ENCODE measurements at places on chromosomes 1 and 21.

- no peak for DNase-seq
Observed at GRCh38 chr1:235176486-235176885, 15.4 kb upstream of the RBM34 start.

GRCh38 chr1:206725109-206725963 is 40.6 kb downstream of the MAPKAPK2 start:
- DNase-seq, result no peak

- no peak for DNase-seq
Observed at GRCh38 chr1:26302733-26303405, 3.6 kb downstream of the UBXN11 start.

- no peak for DNase-seq
Observed at GRCh38 chr1:110523011-110523410, 4.0 kb upstream of the KCNA10 start.

DNA sequence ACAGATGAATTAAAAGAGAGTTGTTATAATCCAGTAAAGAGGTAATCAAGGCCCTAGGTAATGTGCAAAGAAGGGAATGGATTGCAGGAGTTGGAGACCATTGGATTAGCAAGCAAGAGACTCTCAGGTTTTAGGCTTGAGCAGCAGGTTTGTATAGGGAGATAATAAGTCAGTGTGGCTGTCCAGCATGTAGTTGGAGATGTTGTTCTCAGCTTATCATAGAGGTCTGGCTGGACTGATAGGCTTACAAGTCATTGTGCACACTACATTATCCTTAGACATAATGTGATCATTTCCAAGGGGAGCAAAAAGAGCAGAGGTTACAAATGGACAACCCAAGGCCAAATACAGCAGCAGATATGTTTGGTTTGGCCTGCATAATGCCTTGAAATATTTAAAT is 45.9 kb upstream of the SAMD13 start:
- no peak for DNase-seq

- DNase-seq, result no peak
Observed at GRCh38 chr1:225842788-225843425, 33.0 kb downstream of the EPHX1 start.

DNA sequence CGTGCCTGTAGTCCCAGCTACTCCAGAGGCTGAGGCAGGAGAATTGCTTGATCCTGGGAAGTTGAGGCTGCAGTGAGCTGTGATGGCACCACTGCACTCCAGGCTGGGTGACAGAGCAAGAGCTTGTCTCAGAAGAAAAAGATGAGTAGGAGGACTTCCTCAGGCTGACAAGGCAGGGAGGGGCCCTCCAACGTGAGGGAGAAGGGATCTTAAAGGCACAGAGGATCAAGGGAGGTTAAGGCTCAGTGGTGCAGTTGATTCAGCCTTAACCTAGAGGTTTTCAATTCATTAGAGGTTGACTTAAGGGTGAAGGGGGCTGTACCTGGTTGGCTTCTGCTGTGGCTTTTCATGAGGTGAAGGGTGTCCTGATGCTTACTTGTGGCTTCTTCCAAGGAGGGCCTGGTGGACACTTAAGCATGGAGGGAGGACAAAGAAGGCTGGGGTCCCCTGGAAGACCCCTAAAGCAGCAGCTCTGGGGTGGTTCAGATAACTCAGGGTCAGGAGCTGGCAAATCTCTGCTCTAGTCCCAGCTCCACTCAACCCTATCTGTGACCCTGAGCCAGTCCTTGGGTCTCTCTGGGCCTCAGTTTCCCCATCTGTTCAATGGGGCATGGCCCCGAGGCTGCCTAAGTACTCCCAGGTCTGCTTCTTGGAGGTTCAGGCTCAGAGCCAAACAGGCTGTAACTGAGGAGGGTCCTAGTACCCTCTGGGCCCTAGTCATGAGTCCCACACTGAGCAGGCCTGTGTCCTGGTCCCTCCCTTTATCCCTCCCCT is 6.3 kb downstream of the EXTL1 start:
- no peak for DNase-seq

DNA sequence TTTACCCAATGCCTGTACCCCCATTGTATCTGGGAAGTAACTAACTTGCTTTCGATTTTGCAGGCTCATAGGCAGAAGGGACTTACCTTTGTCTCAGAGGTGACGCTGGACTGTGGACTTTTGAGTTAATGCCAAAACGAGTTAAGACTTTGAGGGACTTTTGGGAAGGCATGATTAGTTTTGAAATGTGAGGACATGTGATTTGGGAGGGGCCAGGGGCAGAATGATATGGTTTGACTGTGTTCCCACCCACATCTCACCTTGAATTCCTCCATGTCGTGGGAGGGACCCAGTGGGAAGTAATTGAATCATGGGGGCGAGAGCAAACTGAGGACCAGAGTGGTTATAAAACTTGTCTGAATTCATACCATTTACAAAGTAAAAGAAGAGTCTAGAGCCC is 77.1 kb upstream of the HOOK1 start:
- no peak for DNase-seq

GRCh38 chr1:63203641-63204040 is 118.7 kb upstream of the FOXD3 start:
- DNase-seq, result no peak

- DNase-seq, result no peak
Observed at GRCh38 chr1:21721295-21721985, 52.3 kb upstream of the RAP1GAP start.

DNA sequence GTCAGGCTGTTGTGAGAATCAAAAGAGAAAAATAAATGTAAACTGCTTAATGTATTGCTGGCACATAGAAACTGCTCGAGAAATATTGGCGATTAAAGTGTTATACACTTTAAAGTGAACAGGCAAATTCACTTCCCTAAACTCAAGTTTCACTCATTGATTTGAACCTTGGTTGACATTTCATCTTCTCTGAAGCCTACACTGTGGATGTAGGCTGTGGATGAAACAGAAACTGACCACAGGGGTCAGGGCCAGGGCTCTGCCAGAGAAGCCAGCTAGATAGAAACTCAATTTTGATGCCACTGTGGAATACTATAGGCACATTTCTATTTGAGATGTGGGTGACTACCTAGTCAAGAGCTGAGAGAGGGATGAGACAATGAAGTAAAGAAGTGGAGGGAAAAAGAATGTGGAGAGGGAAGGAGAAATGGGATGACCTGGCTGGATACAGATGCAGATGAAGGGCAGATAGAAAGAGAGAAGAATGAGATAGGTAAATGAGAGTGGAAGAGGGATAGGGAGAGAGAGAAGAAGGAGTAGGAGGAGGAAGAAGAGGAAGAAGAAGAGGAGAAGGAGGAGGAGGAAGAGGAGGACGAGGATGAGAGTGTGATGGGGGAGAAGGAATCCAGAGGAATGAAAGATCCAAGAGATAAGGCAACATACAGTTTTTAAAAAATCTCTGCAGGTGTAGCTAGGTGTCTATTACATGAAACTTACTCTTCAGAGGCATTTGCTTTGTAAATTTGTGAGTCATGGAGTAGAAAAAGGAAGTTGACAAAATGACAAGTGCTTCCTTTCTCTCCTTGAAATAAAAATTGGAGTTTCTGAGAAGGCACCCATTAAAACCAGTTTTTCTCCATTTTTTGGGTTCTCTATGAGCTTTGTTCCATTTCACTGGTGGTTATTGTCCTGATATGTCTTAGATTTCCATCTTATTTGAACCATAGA is 17.4 kb upstream of the CD1D start:
- DNase-seq, result no peak

DNA sequence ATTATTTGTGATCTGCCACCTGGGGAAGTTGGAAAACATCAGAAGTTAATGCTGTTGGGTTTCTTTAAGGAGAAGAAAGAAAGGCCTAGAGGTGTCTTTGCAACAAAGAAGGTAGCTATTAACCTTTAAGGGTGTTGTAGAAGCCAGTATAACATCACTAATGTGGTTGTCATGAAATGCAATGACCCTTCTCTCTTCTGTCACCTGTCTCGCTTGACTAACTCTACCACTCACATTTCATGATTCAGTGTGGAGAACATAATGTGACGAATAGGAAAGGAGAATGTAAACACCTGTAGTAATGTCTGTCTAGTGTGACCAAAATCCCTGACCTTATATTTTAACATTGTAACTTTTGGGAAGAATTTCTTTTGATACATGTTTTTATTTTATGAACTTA is 211.7 kb upstream of the UBE2U start:
- no peak for DNase-seq

Data from stimulated activated CD8-positive, alpha-beta memory T cell treated with anti-CD3 and anti-CD28 coated beads, Interleukin-15, amount 100 ng/mL, for 24 hours (primary cell).